ENCODE measurements at places on chromosomes 1 and 21.

GRCh38 chr1:184187097-184187496 lies 135.6 kb downstream of the TSEN15 start:
- DNase-seq, result no peak

- DNase-seq, result peak; percentile 89
Observed at GRCh38 chr1:39701049-39701439, 9.8 kb upstream of the HPCAL4 start.

DNA sequence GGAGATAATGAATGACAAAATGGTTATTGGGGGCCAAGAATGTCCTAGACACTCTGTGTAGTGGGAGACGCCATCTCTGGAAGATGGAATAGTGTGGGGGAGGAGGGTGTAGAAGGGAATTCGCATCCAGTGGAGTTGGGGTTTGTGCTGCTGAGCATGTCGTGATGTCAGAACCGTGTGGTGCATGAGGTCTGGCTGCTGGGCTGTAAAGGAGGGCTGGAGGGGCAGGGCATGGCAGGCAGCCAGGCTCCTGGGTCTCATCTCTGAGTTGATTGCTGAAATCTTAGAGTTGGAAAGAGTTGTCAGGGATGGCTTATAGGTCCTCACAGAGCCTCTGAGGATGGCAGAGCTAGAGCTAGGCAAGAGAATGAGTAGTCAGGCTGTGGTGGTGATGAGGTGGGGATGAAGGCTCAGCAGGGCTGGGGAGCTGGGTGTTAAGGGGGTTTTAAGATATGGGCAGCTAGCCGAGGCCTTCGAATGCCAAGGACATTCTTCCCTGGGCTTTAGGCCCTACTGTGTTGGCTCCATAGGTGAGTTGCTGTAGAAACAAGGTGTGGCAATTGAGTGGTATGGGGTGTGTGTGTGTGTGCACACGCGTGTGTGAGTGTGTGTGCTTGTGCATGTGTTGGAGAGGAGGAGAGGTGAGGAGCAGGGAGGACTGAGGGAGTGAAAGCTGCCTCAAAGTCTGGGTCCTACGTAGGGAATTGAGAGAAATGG lies 1.9 kb downstream of the PPFIA4 start:
- DNase-seq, result no peak

GRCh38 chr1:65424573-65424889 lies 4.1 kb downstream of the LEPR start:
- no peak for DNase-seq

GRCh38 chr1:98399218-98399617 lies 262.3 kb upstream of the SNX7 start:
- no peak for DNase-seq

- no peak for DNase-seq
Observed at GRCh38 chr1:84885469-84885868, 7.5 kb downstream of the LPAR3 start.

DNA sequence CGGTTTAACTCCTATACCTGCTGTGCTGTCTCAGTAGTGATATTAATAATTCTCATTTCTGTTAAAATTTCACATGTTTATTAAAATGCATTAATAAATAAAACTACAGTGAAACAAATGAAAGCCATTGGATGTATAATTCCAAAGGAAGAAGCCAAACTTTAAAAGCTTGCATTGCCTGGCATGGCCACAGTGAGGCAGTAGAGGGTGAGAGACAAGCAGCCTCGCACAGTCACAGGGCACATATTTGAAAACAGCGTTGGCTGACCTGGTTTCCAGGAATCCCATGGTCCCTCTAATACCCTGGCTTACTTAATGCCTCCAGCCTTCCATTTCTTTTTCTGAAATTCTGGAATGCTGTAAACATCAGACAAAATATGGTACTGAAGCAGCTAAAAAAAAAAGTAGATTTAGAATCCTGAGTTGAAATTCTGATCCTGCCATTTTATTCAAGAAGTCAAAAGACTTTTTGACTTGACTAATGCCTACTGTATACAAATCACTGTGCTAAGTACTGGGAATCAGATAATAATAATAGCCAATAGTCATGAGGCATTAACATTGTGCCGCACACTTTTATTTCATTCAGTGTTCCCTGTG lies 6.7 kb upstream of the RNASEL start:
- peak; percentile 79 for DNase-seq

DNA sequence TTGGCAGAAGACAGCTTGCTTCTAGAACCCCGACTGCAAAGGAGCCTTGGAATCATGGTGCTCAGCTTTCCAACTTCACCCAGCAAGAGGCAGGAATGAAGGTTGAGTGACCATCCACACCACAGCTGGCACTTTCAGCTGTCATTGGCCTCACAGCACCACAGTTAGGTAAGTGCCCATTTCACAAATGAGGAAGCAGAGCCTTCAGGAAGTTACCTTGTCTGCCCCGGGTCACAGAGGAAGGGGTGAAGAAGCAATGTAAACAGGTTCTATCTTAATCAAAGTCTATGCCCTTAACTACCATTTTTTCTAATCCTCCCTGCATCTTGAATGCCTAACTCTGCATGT lies 156.0 kb downstream of the GLUL start:
- no peak for DNase-seq
